ENCODE measurements at places on chromosomes 6 and 20.

DNA sequence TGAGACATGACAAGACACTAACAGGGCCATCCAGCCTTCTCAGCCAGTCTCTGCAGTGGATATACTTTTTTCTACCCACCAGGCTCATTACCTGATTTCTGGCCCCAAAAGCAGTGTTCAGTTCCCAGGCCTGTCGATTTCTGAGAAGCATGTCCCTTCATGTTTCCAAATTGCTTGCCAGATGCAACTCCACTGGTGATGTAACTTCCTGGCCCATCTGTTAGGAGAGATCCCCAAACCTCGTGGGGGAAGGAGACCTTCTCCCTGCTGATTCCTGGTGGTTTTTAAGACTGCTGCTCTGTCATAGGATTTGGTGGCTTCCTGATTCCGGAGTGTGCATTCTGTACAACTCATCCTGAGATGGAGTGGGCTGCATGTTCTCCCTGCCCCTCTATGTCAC, 31.6 kb upstream of the MRPS10 start:
- DNase-seq = no peak

DNA sequence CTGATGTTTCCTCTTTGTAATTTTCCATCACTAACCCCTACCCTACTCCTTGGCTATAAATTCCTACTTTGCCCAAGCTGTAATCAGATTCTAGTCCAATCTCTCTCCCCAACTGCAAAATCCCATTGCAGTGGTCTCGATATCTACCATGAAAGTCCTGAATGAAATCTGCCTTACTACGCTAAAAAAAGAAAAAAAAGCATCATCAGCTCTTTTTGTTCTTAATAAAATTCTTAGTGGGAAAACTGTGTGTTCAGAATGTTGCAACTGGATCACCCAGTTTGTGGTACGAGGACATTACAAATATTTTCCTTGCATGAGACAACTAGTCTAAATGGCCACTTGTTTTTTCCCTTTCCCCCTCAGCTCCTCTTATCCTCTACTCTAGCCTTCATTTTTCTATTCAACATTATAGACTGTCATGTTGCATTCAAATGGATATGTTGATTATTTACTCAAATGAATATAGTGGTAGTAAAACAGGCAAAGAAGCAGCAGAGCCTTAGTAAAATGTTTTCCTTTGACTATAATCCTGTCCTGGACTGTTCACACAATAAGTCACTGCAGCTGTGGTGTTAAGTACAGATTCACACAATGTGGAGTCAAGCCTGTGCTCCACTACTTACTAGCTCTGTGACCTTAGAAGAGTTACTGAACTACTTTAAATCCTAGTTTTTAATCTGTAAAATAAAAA, 527.1 kb upstream of the MARCKS start:
- no peak for DNase-seq

GRCh38 chr6:13328076-13328874, at the start of gene TBC1D7:
Gene TBC1D7 (minus strand): TSS chr6:13328537. CDS start chr6:13326898, 1,639 bp downstream.
- DNase-seq = peak; percentile 94

GRCh38 chr20:15596220-15596890, 976.9 kb downstream of the KIF16B start:
- no peak for DNase-seq

- DNase-seq = no peak
These were observed 30.8 kb upstream of the COL21A1 start for GRCh38 chr6:56278171-56278591.

Measured in stimulated activated CD4-positive, alpha-beta T cell treated with anti-CD3 and anti-CD28 coated beads, Interleukin-15, amount 100 ng/mL, for 24 hours (primary cell).